ENCODE measurements at places on chromosomes 3 and 15. TPM values are rescaled to one million over a fixed set of nuclear protein-coding genes. Genes with fewer than 3 reads are reported as not detected.

GRCh38 chr3:134325706-134326105 is 48.5 kb downstream of the AMOTL2 start:
- DNase-seq: no peak

GRCh38 chr3:69231929-69232440 is 109.6 kb upstream of the LMOD3 start:
- no peak for DNase-seq

- no peak for DNase-seq
These were observed 66.0 kb downstream of the CRTC3 start for GRCh38 chr15:90595763-90596155.

Gene ZBED2
- total RNA-seq: 0.93 TPM

Gene MIX23
- total RNA-seq: 15.1 TPM
